Skin of body (tissue), 3 donors: ENCODE measurements at places on chromosomes 12 and 14. TPM values are rescaled to one million over a fixed set of nuclear protein-coding genes. Genes with fewer than 3 reads are reported as not detected.

- DNase-seq = no peak
Observed at GRCh38 chr12:28578833-28579252, 388.6 kb downstream of the CCDC91 start.

DNA sequence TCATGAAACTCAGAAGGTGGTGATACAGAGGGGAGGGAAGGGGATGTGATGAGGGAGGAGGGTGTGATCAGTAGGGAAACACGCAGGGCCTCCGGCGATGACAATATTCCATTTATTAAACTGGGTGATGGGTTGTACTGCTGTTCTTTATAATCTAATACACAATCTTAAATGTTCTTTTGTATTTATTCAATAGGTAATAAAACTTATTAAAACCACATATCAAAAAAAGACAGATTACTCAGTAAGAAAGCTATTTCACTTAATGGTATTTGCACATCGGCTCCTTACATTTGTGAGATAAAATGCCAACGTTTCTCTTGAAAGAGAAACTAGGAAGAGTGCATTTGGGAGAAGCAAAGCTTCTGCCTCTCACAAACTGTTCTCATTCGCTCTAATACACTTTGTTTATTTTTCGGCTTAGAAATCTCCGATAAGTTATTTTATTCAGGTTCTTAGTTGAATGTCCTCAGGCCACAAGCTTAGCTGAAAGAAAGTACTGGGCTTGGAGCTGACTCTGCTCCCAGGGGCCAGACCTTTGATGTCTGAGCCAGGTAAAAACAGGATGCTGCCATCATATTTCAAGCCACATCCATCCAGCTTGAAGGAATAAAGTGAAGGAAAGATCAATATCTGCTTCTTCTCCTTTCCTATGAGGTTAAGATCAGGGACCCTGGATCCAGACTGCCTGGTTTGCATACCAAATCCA lies 17.5 kb downstream of the STON2 start:
- no peak for DNase-seq

DNA sequence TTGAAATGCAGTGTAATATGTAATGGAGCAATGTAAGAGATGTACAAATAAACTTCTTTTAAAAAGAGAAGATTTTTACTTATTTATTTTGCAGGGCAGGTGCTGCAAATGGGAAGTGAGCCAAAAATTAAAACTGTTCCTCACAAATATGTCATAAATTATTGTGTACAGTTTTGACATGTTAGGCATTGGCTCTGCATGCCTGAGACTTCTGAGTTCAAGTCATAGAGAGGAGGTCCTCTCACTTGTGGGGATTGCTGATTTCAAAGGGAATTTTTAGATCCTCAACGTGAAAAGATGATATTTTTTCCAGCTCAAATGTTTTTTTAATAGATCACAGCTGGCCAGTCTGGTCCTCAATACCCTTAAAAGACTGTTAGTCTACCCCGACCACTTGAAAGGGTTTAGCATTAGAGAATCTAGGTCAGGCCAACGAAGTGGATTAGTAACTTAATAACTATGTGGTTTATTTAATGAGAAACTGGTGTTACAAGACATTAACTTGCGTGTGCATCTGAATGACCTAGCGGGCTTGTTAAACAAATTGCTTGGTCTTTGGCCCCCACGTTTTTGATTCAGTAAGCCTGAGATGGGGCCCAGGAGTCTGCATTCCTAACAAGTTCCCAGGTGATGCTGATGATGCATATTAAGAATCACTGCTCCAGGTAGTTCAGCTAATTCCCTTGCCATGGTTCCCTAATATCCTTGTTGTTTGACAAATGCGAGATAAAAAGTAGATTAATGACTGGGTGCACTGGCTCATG lies 30.9 kb upstream of the WDR89 start:
- DNase-seq = no peak

DNA sequence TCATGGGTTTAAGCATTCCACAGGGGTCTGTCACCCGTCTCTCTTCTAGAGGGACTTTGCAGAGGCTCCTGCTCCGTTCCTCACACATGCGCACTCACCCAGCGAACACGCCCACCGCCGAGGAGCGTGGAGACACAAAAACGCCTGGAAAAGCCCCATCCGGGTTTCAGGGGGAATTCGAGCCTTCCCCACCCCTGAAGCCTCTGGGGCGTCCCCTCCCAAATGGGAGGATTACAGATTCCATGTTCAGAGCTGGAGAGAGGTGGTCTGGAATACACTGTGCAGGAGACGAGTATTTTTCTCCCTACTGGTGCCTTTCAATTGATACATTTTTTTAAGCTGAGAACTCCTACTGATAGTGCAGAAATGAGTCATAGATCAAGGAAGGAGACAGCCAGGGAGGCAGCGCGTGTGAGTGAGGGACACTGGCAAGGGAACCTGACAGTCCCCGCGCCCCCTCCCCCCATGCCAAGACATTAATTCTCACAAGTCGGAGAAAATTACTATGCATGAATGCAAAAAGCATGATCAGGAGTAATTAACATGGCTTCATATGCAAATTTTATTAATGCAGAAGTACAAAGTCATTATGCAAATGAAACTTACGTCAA lies 36.9 kb downstream of the BCL11B start:
- peak; percentile 81 for DNase-seq

DNA sequence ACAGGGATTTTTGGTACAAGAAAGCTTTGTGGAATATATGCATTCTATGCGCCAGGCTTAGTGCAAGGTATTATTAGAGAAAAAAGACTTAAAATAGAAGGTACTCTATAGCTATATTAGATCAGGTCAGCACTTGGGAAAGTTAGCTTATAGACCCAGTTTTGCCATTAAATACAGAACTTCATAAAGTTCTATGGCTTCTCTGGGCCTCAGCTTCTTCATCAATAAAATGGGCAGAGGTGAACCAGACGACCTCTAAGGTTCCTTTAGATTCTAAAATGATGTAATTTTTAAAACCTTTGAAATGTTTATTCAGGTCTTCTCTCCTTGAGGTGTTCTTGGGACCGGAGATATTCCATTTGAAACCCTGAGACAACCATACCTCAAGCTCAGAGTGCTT lies 7.1 kb downstream of the CNPY2 start:
- DNase-seq = no peak

- no peak for DNase-seq
Observed at GRCh38 chr12:60263836-60264493, 668.1 kb downstream of the SLC16A7 start.

DNA sequence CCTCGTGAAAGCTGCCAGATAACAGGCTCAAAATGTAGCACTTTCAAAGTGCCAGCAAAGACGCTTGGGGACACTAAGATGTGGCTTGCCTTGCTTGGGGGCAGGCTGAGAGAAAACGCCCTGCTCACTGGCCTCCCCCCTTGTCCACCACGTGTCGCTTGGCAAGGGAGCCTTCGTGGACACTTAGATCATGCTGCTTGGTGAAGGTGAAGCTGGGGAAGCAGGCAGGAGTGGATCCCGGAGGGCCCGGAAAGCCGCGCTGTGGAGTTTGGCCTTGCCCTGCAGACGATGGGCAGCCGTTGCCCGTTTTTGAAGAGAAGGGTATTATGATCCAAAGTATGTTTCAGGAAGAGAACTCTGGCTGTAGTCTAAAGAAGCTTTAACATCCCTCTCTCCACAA lies 53.4 kb upstream of the BDKRB2 start:
- DNase-seq = no peak

DNA sequence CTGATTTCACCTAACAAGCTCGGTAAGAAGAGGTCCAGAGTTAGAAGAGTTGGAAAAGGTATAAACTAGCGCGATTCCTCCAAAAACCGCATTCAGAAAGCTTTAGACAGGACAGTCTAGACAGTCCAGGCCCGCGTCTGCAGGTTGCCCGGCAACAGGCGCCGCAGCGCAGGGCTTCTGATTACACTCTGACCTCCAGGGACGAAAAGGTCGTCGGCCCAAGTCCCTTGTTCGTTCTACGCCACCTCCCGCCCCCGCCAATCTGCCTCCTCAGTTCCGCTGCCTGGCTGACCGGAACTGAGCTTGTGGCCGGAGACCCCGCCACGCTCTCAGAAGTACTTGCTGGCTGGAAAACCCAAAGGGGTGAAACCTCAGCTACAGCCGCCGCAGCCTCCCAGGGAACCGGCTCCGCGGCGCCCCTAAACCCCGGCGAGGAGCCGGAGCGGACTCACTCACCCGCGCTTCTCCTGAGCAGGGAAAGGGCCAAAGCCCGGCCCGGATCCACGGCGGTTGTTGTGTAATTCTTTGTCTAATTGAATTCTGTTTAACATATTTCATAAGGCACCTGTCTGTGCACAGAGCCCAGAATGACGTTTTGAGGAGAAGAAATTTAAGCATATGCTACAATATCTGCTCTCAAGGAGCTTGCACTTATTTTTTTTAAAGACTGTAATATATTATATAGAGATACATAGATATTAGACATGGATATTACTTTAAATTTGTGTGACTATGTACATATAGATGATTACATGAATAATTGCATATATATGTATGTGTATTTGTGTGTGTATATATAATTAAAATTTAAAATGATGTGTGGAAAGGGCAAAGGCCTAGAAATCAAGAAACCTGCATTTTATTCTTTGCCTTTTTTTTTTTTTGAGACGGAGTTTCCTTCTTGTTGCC lies at the start of gene CAPS2:
TSS of gene CAPS2 (minus strand) at position 407 of the 909 bp plus-strand sequence. CDS start 3,826 bp downstream, outside the sequence.
- peak; percentile 62 for DNase-seq

DNA sequence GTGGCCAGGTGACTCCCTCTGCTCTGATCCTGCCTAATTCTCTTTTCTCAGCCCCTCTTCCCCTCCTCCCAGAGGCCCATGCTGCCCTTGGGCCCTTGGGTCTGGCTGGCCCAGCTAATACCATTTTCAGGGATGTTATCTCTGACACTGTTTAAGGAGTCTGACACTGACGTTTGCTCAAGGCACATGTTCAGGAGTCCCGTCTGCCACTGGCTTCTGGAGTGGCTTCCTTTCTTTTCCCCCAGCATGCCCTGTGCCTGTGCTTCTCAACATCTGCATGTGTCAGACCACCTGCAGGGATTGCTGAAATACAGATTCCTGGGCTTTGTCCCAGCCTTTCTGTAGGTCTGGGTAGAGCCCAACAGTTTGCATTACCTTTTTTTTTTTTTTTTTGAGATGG lies 128.9 kb downstream of the BCL11B start:
- DNase-seq = no peak

DNA sequence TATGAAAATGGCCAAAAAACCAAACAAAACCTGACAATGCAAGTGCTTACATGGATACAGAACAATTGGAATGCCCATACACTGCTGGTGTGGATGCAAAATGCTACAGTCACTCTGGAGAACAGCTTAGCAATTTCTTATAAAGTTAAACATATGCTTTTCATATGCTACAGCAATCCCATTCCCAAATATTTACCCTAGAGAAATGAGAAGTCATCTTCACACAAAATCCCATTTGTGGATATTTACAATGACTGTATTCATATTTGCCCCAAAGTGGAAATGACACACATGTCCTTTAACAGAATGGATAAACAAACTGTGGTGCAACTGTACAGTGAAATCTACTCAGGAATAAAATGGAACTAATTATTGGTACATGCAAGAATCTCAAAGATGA lies 20.4 kb downstream of the SAV1 start:
- peak; percentile 87 for DNase-seq

- peak; percentile 65 for DNase-seq
Observed at GRCh38 chr12:56158926-56159461, 835 bp downstream of the MYL6 start.

GRCh38 chr14:65738339-65738738 lies 325.8 kb downstream of the FUT8 start:
- DNase-seq = no peak

GRCh38 chr14:105863296-105864108 lies 337.1 kb downstream of the TMEM121 start:
- DNase-seq = no peak

- DNase-seq = peak; percentile 58
Observed at GRCh38 chr14:61025251-61026223, 44.5 kb downstream of the SLC38A6 start.

- no peak for DNase-seq
Observed at GRCh38 chr12:106892075-106892474, 63.6 kb upstream of the TMEM263 start.

- DNase-seq = no peak
Observed at GRCh38 chr12:132236930-132237771, 92.2 kb downstream of the GALNT9 start.

GRCh38 chr14:87156878-87157277 lies 836.1 kb downstream of the GALC start:
- DNase-seq = no peak

GRCh38 chr14:52351233-52352060 lies 37.3 kb downstream of the PTGER2 start:
- peak; percentile 43 for DNase-seq

DNA sequence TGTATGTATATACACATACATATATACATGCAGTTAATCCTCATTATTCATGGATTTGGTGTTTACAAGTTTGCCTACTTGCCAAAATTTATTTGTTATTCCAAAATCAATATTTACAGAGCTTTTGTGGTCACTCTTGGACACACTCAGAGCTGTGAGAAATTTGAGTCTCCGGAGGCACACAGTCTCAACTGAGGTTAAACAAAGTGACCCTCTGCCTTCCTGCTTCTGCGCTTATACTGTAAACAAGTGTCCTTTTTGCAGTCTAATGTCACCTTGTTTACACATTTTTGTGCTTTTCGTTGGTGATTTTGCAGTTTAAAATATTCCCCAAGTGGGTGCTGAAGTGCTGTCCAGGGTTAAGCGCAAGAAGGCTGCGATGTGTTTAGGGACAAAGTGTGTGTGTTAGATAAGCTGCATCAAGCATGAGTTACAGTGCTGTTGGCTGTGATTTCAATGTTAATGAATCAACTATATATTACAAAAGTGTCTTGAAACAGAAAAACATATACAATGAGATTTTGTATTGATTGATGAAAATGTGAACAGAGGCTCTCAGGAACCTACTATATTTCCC lies 13.1 kb upstream of the LTA4H start:
- no peak for DNase-seq

DNA sequence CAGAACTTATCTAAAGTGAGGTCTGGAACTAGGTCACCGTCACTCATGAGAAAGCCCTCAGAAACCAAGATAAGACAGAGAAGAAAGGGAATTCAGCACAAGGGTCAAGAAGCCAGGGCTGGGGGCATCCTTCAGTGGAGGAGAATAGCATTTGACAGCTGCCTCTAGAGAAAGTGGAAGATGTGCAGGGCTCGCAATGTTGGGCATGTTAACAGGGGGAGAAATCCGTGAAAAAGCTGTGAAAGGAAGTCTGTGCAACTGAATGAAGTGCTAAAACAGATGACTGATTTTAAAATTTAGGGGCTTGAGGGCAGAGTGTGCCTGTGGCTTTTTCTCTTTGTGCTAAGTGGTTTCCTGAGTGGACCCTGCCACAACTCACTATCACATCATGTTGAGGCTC lies 97.7 kb upstream of the IFNG-AS1 start:
- DNase-seq = no peak

The NELL2 gene
- total RNA-seq = 12.7 TPM

The CLECL1 gene
- total RNA-seq = not detected

The LRFN5 gene
- total RNA-seq = 11.8 TPM

The RILPL1 gene
- 7.9 TPM for total RNA-seq

The ANG gene
- total RNA-seq = 9.6 TPM

The PPFIA2 gene
- 1.6 TPM for total RNA-seq

The NKX2-8 gene
- total RNA-seq = not detected

The ABCD2 gene
- 2.2 TPM for total RNA-seq

The RAN gene
- 163 TPM for total RNA-seq
